ENCODE measurements at places on chromosomes 16 and 17.

DNA sequence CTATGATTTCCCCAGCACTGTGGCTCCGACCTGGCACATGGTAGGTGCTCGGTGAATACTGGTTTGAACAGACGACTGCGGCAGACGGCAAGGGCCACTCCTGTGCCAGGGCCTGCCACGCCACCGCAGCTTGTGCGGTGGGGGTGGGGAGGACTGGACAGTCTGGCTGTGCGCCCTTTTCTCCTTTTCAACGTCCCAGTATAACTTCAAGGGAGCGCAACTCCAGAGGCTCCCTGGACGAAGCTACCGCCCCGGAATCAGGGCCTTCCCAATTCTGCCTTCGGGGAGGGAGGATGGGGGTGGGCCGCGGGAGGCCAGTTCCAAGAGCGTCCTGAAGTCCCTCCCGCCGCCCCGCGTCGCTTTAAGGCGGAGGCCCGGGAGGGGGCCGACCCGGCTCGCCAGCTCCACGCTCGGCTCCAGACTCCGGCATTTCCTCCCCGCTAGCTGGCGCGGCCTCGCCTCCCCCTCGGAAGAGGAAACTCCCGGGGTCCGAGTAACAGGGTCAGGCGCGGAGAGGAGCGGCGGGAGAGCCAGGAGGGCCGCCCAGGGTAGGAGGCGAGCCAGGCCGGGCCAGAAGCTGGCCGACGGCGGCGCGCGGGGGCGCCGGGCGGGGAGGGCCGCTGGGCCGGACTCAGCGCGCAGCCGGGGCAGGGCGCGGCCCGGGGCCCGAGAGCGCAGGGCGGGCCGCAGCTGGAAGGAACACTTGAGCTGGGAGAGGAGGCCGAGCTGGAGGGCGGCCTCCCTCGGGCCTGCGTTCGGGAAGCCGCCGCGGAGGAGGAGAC, at the start of gene ITPRIPL2:
Gene ITPRIPL2, plus strand, starts transcription at position 388 of the 782 bp plus-strand sequence. CDS start 498 bp downstream, outside the sequence.
- no peak for DNase-seq

DNA sequence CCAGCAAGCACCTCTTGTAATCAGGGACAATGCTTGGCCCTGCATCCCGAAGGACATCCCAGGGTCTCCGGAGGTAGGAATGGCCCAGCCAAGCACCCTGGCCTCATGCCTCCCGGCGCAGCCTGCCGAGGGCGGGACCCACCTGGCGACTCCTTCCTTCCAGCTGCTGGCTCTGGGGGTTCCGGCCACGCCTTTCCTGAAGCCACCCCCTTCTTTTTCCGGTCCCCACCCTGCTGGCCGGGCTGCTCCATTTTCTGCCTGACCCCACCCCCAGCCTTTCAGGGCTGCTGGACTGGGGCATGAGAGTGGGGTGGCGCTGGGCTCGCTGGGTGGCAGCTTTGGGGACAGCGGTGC, 22.5 kb upstream of the CIBAR2 start:
- no peak for DNase-seq

DNA sequence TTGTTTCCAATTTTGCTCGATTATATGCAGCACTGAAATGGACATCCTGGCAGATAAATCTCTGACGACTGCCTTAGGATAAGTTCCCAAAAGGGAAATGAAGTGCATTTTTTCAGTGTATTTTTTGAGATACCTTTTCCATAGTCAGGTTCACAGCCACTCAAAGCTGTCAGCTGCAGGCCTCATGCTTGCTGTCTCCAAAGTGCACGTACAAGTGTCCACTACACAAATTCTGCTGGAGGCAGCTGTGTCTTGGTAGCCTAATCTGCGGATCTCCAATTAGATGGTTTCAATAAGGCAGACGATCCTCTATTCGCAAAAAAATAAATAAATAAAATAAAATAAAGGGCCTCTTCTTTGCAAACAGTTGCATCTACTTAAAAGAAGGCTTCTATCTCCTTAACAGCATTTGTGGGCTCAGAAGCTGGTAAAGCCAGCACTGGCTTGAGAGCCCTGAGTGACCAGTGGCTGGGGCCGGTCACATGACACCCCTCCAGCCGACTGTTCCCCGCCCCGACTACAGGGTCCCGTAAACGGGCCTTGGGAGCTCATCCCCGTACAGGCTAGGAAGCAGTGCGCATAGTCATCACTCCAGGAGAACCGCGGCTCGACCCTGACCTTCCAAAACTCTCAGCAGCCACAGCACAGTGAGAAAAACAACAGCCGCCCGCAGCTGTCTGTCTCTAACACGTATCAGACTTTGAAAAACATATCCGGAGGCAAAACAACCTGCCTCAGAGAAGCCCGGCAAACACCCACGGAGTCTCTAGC, 18.8 kb downstream of the RPH3AL start:
- DNase-seq: no peak

DNA sequence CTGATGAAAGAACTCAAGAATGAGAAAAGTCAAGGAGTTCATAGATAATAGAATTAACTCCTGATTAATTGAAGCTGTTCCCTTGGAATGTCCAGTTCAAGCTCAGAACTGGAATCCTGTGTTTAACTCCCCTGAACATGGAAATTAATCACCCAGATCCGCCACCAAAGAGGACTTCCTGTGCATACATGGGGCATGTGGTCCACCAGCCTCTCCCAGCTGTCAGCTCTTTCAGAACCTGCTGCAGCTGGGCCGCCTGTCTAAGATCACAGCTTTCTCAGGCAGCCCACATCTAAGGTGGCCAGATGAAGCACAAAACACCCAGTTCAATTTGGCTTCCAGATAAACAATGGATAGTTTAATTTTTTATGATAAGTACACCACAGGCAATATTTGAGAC, 203.7 kb upstream of the COX10 start:
- DNase-seq: no peak

- no peak for DNase-seq
These were observed 3.0 kb upstream of the CCL1 start for GRCh38 chr17:34366010-34366409.
